ENCODE measurements at places on chromosomes 7 and 10.

DNA sequence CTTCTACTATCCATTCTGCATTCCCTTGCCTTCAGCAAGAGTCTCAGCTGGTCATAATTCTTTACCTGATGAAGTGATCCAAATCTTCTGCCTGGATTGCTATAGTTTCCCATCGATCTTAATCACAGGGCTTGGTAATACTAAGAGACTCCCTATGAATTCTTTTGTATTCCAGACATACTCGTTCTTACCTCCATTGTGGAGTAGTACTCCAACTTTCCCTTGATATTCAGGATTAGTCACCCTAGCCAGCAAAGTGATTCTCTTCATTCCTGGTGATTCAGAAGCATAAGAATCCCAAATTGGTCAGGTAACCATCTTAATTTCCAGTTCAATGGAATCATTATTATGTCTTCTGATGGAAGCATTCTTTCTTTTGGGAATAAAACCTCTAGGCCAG is 96.7 kb downstream of the TWIST1 start:
- no peak for DNase-seq

DNA sequence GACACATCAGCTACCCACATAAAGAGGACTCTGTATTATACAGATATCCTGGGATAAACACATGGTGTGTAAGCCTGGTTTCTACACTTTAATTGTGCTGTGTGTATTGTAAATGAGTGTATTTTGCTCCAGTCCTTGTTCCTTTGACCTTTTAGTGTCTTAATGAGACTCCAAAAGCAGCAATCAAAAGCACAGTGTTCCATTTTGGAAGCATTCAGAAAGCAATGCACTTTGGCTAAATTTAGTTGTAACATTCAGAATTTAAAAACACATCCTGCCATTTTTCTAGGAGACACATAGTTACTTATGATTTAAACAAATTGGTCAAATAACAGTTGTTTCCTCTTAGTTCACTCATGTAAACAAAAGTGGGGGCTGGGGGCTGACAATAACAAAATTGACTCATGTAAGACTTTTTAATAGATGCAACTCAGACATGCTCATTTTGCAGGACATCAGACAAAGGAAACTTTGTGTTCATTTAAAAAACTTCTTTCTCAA is 122.2 kb downstream of the GPR37 start:
- no peak for DNase-seq

- DNase-seq: no peak
Observed at GRCh38 chr10:50857579-50857978, 27.8 kb downstream of the A1CF start.

GRCh38 chr10:33709008-33709753 is 374.7 kb upstream of the NRP1 start:
- no peak for DNase-seq

Measured in activated CD8-positive, alpha-beta memory T cell treated with anti-CD3 and anti-CD28 coated beads, Interleukin-2, amount 50 U/mL, for 4 hours (primary cell).